ENCODE measurements at places on chromosomes 1 and 21.

DNA sequence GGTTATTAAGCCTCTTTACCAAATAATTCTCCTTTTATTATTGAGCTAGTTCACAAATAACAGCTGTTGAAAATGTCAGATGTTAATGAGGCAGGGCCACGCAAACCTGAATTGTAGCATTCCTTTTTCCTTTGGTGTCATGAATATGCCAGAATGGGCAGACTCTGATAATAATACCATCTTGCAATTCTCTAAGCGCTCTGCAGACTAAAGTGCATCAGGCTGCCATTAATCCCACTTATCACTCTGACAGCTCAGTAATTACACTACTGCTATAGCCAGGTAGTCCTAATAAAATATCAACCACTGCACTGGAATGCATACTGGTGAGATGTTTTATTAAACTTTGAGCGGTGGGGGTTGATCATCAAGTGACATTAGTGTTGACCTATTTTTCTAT, 177.7 kb downstream of the DPYD start:
- DNase-seq, result no peak

DNA sequence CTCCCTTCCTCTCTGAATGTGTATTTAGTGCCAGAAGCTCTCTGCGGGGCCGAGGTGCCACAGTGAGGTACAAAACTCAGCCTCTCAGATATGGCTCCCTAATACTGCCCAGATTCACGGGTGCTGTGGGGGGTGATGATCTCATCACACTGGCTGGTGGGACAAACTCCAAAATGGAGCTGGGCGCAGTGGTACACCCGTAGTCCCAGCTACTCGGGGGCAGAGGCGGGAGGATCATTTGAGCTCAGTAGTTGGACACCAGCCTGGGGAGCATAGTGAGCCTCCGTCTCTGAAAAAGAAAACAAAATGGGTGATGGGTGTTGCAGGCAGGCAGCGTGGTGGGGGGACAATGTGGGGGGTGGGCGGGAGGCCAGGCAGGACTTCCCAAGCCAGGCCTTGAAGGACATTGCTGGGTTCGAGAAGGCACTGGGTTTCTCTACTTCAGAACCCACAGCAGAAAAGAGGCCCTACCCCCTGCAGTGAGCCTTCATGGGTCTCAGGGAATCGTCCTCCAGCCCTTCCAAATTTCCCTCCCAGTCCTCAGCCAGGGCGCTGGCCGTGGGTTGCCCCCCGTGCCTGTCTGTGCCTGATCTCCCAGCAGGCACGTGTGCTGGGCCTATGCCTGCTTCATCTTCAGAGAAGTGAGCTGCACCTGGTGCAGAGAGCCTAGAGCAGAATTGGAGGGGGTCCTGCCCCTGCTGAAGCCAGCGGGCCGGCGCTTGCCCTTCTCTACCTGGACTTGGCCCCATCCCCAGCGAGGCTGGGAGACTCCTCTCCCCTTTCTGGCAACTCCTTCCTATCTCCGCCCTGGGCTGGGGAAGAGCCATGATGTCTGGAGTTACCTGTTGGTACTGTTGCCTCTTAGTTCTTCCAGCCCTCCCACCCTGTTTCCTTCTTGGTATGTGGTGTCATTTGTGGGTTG, 14.0 kb downstream of the H6PD start:
- DNase-seq, result no peak

DNA sequence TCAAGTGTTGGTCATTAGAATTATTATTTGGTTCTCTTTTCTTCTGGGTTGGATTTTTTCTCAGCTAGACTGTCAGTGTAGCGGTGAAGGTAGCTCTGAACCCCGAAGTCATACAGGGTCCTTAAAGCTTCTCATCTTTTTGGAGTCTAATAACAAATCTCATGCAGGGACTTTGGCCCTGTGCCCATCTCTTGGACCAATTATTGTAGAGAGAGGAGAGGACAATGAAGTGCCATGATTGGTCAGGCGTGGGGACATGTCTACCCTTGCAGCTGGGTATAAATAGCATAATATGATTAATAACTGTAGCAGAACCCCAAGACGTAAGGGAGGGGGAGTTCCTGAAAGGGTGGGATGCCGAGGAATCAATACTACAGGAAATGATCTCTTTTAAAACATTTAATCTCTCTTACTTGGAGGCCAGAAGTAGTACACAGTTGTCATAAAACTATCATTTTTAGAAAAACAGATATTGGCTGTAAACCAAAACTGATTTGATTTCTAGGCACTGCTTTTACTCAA, 8.8 kb downstream of the MAGI3 start:
- no peak for DNase-seq

DNA sequence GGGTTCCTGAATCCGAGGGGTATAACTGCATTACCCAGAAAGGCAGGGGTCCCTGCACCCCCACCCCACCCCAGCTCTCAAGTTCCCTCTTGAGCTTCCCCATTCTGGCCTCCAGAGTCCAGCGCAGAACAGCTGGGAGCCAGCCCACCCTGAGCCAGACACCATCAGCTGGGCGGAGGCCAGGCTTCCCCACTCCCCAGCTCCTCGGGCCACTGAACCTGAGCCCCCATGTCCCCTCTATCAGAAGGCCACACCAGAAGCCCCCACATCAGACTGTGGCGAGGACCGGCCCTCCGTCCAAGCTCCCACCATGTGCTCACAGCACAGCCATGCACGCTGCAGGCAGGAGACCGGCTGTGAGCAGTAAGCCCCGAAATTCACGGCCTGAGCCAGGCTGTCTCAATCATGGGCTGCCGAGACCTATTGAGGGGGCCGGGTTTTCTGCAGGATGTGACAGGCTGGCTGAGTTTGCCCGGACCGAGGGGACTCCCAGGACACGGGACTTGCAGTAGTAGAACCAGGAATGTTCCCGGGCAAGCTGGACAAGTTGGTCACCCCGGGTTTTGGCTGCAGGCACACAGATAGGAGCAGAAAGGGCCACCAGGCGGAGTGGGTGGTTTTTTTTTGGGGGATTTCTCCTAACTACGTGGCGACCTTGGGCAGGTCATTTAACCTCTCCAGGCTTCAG, 25.5 kb upstream of the TNFRSF1B start:
- no peak for DNase-seq

GRCh38 chr1:33784876-33785275, 79.0 kb upstream of the HMGB4 start:
- no peak for DNase-seq

GRCh38 chr1:184805667-184806295, 51.1 kb upstream of the EDEM3 start:
- peak; percentile 88 for DNase-seq

DNA sequence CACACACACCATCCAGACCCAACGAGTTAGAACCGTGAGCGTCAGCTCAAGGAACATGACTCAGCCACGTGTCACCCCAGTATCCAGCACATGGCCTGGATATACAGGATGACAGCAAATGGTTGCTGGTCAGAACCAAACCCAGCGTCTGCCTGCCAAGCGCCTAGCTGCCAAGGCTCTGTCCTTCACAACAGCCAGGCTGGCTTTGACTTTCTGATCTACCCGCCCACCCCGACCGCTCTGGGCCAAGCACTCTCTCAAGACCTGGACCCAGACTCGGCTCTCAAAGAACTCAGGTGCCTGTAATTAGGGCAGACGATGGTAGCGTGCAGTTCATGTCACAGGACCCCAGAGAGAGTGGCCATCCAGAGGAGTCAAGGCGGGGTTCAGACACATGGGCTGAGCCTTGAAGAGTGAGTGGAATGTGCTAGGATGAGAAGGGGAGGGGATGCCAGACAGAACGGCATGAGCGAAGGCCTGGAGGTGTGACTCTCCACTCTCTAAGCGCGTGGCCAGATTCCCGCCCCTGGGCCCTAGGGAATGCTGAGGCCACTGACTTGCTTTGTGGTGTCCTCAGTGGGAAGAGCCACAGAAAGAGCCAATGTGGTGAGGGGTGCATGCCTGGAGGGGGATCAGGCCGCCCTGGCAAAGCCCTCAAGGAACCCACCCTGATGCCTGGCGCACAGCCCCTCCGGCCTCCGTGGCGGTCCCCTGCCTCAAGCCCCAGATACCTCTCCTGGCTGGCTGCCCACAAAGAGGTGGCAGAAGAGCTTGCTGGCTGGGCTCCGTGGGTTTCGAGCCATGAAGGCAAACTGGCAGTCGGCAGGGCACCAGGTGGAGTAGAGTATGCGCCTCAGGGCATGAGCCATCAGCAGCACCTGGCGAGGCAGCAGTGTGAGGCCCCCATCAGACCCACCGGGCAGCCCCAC, 7.0 kb downstream of the SH2D5 start:
- no peak for DNase-seq

- no peak for DNase-seq
Measured at GRCh38 chr1:27427329-27427728, 34.9 kb downstream of the GPR3 start.

GRCh38 chr1:201430776-201431175, 9.2 kb upstream of the TNNI1 start:
- no peak for DNase-seq

GRCh38 chr21:15414057-15414456, 315.7 kb upstream of the USP25 start:
- no peak for DNase-seq

- no peak for DNase-seq
Measured at GRCh38 chr1:7516341-7516740, 254.8 kb upstream of the VAMP3 start.

GRCh38 chr1:29197590-29197924, 15.9 kb upstream of the SRSF4 start:
- peak; percentile 60 for DNase-seq

DNA sequence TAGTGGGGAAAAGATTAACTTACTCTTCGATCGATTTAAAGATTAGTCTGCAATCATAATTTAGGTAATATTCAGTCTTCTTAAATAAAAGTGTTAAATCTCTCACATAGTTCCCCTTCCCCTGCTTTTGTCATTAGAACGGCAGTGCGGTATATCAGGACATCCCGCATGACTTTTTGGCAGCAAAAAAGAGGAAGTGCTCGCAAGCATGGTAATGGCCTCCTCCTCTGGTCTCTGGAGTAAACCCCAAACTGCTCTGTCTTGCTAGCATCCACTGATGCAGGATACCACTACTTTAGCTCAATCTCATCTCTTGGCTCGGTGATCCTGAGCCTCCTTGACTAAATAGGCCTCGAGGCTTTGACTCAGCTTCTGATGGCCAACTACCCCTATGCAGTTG, 78.7 kb upstream of the VAV3 start:
- DNase-seq, result peak; percentile 76

- no peak for DNase-seq
Measured at GRCh38 chr1:204915861-204916495, 45.3 kb downstream of the NFASC start.

GRCh38 chr21:41840880-41841279, 38.3 kb downstream of the PRDM15 start:
- no peak for DNase-seq

GRCh38 chr21:46613391-46613790, 8.5 kb upstream of the S100B start:
- DNase-seq, result no peak

- DNase-seq, result no peak
Measured at GRCh38 chr1:6937048-6937447, 151.8 kb downstream of the CAMTA1 start.

- no peak for DNase-seq
Measured at GRCh38 chr1:154797175-154797574, 72.9 kb downstream of the KCNN3 start.

GRCh38 chr1:47568763-47569162, 130.9 kb downstream of the FOXD2 start:
- DNase-seq, result no peak

DNA sequence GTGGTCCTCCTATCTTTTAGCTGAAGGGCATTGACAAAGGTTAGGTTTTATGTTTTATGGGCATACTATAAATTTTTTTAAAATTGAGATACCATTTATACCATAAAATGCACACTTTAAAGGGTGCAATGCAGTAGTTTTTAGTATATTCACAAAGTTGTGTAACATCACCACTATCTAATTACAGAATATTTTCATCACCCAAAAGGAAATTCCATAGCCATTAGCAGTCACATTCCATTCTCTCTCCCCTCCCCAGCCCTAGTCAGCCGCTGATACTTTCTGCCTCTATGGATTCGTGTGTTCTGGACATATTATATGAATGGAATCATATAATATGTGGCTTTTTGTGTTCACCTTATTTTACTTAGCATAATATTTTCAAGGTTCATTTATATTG, 135.8 kb upstream of the B3GALT2 start:
- DNase-seq, result no peak

DNA sequence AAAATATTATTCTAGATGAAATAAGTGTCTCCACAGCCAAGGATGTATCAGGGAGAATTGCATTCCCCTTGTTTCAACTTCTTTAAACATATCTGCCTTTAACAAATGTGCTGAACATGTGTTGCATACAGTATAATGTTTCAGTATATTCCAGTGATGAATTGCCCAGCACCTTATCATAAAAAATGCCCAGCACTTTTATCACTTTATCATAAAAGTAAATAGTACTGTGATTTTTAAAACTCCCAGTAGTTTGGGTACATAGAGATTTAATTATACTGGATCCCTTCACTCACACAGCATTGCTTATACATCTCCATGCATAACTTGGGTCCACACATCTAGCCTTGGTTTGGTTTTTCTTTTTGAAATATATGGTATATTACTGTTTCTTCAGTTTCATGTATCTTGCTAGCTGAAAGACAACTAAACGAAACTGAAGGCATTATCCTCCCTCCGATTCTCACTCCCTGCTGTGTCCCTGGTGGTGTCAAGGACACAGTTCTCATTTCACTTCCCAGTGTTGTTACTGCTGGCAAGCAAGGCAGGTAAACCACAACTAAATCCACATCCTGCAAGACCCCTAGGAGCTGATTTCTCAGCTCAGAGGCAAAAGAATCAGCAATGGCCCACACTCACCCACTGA, 118.2 kb upstream of the SLC44A3 start:
- DNase-seq, result no peak

- DNase-seq, result peak; percentile 54
Measured at GRCh38 chr1:30754684-30755171, 2.8 kb downstream of the LAPTM5 start.

- no peak for DNase-seq
Measured at GRCh38 chr21:26147535-26147934, 23.0 kb downstream of the APP start.

DNA sequence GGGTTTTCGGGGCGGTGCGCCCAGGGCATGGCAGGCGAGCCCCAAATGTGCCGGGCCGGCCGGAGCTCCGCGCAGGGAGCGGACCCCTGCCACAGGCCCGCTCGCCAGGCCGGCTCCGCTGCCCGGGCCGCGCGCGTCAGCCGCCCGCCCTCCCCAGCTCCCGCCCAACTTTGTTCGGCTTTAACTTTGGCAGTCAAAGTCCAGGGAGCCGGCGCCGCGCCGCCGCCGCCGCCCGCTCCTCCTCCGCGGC, 488 bp downstream of the SLC35D1 start:
- DNase-seq, result no peak

GRCh38 chr1:230090194-230090711, 23.2 kb downstream of the GALNT2 start:
- no peak for DNase-seq

- no peak for DNase-seq
Measured at GRCh38 chr1:209455145-209455544, 128.4 kb upstream of the CAMK1G start.

- no peak for DNase-seq
Measured at GRCh38 chr21:38343691-38344090, 86.9 kb downstream of the KCNJ15 start.

DNA sequence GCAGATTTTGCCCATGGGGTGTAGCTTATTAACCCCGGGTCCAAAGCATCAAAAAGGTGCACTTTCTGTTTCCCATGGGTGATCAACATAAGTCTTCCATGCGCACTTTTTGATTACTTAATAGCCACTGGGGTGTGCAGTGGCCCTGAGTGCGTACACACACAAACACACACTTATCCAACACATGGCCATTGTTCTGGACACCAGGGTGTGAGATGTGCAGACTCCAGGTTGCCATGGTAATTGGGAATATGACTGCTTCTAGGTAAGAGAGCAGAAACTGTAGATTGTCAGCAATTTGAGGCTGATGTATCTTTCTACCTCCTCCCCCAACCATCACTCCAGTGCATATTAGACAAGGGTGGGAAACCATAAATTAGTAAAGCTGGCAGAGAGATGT, 68.8 kb downstream of the MAB21L3 start:
- no peak for DNase-seq

Data from NB4 (cell line).